ENCODE measurements at places on chromosomes 6 and 20.

DNA sequence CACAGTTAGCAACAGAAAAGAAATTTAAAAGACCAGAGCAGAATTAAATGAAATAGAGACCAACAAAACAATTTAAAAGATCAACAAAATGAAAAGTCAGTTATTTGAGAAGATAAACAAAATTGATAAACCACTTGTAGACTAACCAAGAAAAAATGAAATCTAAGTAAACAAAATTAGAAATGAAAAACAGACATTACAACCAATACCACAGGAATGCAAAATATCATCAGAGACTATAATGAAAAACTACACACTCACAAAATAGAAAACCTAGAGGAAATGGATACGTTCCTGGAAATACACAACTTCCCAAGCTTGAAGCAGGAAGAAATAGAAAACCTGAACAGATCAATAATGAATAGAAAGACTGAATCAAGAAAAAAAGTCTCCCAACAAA lies 97.8 kb downstream of the WDR27 start:
- DNase-seq = no peak

DNA sequence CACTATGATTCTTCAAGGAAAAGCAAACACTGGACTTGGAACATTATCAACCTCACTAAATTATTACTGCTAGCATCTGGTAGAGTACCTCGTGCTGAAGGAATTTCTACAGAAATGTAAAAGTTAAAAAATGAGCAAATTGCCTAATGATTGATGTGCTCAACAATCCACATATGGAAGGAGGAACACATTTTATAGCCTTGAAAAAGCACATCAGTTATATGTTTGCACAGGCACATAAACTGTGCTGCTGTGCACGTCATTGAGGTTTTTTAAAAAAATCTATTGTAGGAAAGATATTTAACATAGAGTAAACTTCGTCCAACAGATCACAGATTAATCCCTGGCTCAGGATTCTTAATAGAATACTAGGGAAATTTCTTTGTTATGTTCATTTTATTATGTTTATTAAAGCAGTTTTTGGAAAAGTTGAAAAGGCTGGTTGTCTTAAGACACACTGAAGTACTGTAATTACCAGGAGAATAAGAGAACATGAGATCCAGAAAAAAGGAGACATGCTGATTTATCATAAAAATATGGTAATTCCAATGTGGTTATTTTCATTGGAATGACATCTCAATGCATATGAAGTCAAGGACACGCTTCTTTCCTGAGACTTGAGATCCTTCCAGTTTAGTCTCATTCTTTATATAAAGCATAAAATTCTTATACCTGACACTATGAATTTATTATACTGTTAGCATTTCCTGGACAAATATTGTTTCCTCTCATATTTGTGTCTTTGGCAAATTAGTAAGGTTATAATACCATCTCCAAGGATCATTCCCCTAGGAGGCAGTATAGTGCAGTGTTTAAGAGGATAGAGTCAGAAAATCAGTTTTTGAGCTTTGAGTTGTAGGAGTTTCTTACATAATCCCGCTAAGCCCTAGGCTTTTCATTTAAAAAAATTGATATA lies 511.1 kb downstream of the TENT5A start:
- no peak for DNase-seq

- no peak for DNase-seq
Observed at GRCh38 chr6:11374036-11375010, 141.9 kb upstream of the NEDD9 start.

DNA sequence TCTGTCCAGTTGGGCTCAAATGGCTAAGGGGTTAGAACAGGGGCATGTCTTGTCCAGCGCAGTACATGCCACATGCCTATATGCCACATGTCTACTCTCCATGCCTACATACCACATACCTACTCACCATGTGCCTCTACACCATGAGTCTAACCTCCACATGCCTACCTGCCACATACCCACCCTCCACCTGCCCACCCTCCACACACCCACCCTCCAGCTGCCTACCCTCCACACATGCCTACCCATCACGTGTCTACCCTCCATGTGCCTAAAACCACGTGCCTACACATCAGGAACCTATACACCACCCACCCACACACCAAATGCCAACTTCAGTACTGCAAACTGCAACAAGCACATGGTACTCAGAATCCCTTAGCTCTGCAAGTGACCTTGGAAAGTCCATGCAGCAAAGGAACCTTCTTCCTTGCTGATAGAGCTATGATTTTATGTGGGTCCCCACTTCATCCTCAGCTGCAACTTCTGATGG lies 113.0 kb upstream of the CST7 start:
- no peak for DNase-seq

GRCh38 chr6:1526398-1527072 lies 83.2 kb upstream of the FOXC1 start:
- DNase-seq = no peak

- no peak for DNase-seq
Observed at GRCh38 chr20:46552460-46553420, 2.3 kb upstream of the OCSTAMP start.

- DNase-seq = no peak
Observed at GRCh38 chr6:75489025-75489424, 4.6 kb downstream of the FILIP1 start.

DNA sequence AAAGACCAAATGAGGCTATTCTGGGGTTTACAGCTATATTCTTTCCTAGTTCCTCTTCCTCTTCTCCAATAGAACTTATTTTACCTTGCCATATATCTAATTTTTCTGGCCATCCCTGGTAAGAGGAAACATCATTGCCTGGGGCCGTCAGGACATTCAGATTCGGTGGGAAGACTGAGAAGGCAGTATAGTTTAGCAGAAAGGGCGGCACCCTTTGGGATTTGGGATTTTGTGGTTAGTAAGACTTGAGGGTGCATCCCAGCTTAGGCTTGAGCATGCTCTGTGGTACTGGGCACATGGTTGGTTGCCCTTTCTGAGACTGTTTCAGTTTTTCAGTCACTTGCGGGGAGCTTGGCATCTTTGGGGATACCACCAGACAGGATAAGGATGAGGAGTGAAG lies 21.1 kb downstream of the SCUBE3 start:
- no peak for DNase-seq

DNA sequence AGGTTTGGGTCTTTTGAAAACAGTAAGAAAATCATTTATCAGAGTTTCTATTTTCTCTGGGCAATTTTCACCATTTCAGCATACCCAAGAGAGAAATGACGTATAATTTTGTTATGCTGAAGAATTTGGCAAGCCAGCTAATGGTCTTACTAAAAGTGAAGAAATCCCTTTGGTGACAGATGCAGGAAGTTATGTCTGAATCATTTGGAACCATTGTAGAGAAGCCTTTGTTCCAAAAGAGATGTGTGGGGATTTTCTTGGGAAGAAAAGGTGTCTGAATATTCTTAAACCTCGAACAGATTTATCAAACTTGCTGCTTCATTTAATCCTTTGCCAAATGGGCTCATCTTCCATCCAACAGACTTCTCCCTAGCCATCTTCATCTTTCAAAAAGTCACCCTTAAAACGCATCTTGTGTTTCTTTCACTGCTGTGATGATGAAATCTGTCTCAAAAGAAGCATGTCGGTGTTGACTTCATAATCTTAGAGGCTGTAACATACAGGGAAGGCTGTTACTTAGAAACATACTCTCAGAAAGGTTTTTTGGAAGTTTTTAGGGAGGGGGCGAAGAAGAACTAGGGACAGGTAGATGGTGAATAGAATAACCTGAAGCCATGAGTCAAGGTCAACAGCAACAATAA lies 39.5 kb downstream of the CITED2 start:
- DNase-seq = no peak

DNA sequence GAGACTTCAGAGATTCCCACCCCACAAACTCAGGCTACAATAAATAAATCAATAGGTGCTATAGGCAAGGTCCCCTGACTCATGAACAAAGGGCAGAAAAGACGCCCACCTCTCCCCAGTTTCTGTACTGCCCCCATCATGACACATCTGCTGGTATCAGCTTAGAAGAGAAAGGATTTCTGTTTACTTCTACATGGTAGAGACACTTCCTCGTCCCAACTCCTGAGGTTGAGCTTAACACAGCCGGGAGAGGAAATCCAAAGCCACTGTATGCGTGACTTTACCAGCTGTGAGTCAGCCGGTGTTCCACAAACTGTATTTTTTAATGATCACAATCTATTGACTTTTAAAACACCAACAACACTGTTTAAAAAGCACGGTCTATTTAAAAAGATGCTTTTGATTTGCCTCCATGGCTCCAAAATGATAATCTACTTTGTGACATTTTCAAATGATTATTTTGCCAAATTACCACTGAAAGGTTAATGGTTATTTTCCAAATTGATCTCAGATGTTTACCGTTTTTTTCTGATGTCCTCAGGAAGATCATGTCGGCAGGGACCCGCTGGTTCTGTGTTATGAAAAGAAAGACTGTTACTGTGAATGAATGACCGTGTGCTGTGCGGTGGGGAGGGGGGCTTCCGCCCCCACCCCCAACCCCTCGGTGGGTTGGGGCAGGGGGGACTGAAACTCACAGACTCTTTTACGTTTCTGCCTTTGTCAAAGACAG lies 72.5 kb downstream of the ATP9A start:
- DNase-seq = no peak

GRCh38 chr6:30922447-30922852 lies 8.4 kb downstream of the VARS2 start:
- DNase-seq = no peak

DNA sequence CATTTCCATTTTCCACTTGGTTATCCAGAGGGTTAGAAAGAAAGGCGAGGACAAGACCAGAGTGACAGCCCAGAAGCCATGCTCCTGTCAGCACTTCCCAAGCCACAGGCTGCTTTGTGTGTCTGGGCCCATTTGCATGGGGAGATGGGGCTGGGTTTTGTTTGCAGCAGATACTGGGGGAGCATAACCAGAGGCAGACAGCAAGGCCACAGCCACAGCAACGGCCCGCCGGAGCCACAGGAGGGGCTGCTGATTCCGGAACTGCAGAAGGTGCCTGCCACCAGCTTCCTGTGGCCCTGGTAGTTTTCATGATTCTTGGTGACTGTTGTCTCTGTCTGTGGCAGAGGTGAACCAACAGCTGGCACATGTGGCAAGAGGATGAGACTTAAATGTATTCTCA lies 106.6 kb downstream of the DLL1 start:
- DNase-seq = no peak

- no peak for DNase-seq
Observed at GRCh38 chr6:146879406-146880117, 280.8 kb downstream of the ADGB start.

- DNase-seq = no peak
Observed at GRCh38 chr6:1542335-1542734, 67.4 kb upstream of the FOXC1 start.

GRCh38 chr20:62449951-62450691 lies 22.8 kb upstream of the RBBP8NL start:
- DNase-seq = no peak

DNA sequence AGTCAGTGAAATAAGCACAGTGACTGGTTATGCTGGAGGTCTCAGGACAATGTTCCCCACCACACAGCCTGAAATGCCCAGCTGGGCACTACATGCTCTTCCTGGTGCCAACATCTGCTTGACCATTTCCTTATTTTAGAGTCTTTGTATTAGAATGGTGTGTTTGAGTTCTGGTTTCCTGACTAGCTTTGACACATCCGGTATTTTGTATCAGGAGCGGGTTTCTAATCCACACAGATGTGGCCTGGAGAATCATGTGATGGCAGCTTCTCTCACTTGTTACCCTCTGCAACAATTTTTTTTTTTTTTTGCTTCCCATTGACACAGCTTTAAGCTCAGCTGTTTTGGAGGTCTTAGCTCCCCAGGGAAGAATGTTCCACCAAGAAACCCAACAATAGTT lies 164.5 kb upstream of the CST7 start:
- DNase-seq = no peak

DNA sequence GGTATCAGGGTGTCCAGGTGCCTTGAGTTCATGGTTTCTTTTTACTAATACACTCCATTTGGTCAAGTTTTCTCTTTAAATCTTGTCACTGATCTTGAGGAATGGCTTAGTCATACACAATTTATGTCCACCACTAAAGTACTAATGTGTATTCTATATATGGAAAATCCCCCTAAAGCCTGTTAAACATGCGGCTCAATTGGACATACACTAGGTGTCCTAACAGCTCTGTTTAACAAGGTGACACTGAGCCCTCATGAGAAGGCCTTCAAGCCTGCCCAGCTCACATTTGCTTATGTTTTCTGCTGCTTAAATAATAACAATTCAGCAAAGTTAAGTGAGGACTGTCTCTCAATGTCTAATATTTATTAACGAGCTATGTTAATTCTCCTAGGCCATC lies 31.5 kb downstream of the PDE7B start:
- DNase-seq = no peak

- no peak for DNase-seq
Observed at GRCh38 chr6:74860456-74860855, 345.4 kb downstream of the COL12A1 start.

DNA sequence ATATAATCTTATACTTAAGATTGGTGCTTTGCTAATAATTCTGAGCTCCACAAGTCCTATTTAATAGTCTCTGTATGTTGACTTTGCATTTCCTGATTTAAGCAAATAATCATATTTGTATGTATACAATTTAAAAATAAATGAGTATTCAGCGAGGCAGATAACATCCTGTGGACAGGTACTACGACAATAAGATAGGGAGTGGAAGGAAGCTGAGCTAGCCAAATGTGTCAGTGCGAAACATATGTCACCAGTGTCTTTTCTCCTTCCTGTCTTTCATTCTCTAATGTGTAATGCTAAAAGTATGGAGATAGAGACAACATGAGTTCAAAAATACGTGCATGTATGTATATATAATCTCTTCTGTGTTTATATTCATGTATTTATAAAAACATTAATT lies 359.6 kb upstream of the KCNQ5 start:
- DNase-seq = no peak

DNA sequence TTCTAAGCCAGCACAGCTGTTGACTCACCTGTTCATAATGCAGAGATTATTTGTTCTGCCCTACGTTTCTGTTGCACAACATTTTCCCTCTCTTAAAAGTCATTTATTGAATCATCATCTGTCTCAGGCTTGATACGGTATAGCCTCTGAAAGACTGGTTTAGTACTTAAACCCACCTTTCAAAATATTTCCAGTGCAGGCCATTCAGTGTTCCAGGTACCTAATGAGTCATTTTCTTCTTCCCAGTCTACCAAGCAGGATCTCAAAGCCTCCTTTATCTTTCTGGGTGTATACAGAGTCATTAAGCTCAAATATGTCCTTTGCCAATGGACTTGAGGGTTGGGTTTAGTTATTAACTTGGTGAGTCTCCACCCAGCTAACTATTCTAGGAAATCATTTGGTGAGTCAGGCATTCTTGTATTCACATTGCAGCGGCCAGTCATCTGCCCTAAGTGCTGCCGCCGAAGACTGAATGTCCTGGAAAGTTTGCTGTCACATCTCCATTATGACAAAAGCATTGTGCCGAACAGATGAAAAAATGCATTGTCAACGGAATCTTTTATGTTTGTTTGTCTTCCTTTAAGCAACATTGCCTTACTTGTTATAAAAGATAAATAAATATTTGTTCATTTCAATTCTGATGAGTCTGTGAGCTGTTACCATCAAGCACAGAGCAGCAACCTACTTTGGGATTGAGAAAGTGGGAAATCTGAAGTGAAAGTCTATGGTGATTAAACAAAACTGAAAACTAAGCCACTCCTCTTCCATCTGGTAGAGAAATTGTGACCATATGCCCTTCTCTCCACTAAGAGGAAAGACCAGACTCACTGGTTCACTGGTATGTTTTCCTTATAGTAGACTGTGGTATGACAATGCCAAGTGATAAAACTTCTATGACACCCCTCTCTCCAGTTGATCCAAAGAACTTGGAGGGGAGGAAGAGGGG lies 14.3 kb upstream of the FAM135A start:
- DNase-seq = no peak

GRCh38 chr6:93416571-93417420 lies 2.6 kb downstream of the EPHA7 start:
- DNase-seq = peak; percentile 42
